ENCODE measurements at places on chromosomes 2 and 18. TPM values are rescaled to one million over a fixed set of nuclear protein-coding genes. Genes with fewer than 3 reads are reported as not detected.

- DNase-seq = no peak
Measured at GRCh38 chr18:50454387-50454988, 79.6 kb downstream of the SKA1 start.

DNA sequence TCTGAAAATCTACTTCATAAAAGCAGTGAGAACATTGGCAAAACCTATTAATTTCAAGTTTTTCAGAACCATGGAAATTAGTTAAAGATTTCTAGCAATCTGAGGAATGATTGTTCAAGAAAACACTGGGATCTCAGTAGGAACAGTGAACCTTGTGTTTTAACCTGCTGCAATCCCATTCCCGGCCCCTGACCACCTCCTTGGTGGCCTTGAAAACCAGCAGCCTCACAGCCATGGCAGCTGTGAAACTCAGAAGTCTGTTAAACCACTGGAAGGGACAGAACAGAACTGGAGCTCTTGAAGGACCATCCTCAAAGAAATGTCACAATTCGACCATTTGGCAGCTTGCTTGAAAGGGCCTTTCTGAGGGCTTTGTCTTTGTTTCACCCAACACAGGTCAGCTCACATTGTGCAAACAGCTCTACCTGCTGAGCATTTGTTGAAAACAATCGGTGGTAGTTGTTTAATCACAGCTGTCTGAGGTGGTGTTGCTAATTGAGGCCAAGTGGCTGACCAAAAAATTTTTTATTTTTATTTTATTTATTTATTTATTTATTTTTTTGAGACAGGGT lies 25.8 kb downstream of the NEDD4L start:
- DNase-seq = no peak

GRCh38 chr2:236956641-236957040 lies 129.0 kb upstream of the COPS8 start:
- DNase-seq = no peak

DNA sequence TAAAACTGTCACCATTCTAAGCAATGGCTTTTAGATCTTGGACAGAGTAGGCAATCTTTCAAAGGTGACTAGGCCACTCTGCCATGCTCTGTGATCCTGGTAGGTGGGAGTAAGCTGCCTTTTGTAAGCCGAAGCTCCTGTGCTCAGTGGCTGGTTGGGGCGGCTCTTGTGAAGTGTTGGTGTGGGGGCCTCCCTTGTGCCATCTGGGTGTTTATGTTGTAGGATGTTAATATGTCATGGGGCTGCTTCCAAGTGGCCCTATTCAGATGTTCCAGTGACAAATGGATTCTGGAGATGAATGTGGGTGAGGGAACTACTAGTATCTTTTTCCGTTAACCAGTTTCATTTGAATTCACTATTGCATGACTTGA lies 116.8 kb upstream of the SPRED2 start:
- no peak for DNase-seq

Gene MC2R
- not detected for total RNA-seq

- no peak for DNase-seq
Measured at GRCh38 chr2:122070241-122070731, 314.8 kb downstream of the TSN start.

DNA sequence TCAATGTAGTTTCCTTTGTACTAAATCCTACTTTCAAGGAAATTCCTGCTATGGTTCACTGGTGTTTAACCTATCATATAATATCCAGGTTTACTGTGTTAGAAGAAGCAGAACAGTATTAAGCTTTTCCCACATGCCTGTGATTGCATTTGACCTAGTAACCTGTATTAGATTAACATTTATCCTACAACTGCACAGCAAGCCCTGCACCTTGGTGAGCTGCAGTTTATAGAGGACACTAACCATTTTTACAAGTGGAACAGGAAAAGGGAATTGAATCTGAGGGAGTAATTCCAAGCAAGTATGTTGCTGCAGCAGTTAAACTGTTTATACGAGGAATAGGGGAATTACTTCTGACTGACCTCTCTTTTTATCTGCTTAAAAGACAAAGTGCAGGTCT lies 328.6 kb downstream of the ETAA1 start:
- DNase-seq = no peak

- no peak for DNase-seq
Measured at GRCh38 chr2:239523147-239523953, 122.5 kb upstream of the HDAC4 start.

Gene TRABD2A
- total RNA-seq = 14.4 TPM

- DNase-seq = no peak
Measured at GRCh38 chr2:241358470-241358869, 2.4 kb downstream of the FARP2 start.

DNA sequence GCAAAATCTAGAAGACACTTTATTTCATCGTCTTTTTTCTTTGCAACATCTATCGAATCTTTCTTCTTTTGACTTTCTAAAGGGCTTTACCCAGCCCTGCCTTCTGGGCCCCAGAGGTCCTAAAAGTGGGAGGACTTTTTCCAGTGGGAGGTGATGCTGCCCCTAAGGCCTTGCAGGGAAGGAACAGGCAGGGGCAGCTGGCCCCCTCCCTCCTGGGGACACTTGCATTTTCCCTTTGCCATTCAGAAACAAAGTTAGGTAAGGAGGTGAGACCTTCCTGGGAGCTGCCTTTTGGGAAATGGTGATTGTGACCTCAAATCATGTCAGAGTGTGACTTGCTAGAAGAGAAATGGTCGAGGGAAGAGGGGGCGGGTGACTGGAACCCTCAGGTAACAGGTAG lies 132.7 kb downstream of the GLI2 start:
- DNase-seq = no peak

DNA sequence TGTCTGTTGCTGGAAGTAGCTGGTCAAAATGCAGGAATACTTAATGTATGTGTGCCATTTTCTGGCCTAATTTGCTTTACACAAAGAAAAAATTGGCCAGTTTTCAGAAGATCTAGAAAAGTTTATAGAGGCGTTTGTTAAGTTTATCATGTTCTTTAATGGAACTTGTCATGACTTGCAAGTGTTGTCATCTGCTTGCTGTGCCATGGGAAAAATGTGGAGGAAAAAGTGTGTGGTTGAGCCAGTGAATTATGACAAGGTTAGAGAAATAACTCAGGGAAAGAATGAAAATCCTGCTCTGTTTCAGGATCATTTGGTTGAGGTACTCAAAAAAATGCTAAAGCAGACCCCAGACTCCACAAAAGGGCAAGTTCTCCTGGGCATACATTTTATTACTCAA lies 301.6 kb upstream of the CDH2 start:
- no peak for DNase-seq

Gene C2orf15
- under 0.01 TPM for total RNA-seq

Gene RNF181
- total RNA-seq = 187 TPM

DNA sequence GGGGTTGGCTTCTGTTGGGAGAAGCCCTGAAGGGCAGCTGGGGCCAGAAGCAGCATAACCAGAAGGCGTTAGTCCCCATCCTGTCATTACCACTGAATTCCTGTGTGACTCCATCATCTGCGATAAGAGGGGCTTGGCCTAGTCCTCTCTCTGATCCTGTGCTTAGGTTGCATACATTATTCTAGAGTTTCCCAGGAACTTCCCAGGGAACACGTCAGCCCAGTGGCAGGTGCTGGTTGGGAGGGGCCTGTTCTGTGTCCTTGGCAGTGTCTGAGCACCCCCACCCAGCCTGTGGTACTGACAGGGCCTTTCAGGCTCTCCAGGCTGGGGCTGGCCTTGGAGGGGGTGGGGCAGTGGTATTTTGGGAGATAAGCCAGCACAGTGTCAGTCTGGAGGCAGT lies 4.5 kb upstream of the TOGARAM2 start:
- DNase-seq = peak; percentile 93

GRCh38 chr2:237485844-237486243 lies 1.2 kb upstream of the MLPH start:
- no peak for DNase-seq

GRCh38 chr2:202261531-202261930 lies 4.0 kb upstream of the NOP58 start:
- DNase-seq = peak; percentile 42

DNA sequence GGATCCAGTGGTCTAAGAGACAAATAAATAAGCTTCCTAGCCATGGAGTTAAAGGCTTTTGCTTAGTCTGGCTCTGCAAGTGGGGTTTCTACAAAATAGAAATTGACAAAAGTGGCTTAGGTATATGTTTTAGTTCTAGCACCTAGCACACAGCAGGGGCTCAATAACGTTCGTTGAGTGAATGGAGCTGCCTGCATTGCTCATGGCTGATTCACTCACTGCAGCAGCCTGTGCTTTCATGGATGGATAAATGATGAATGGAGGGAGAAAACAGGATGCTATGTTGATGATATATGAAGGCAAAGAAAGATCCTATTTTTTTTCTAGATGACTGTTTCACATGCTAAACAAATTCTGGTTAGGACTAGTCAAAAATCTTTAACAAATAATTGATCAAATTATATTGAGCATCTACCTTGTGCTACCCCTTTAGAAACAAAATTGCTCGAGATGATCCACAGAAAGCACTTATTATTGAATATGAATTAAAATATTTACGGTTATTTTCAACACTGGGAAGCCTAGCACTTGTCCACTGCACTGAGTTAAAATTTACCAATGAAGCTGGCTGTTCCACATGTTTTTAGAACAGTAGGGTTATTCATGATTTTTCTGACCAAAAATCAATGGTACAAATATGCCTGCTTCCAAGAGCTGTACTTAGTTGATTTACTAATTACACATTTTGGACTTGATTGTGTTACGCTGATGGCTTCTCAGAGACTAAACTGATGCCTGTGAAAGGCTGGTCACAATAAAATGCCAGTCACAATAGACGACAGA lies 39.6 kb downstream of the HDHD2 start:
- peak; percentile 33 for DNase-seq

DNA sequence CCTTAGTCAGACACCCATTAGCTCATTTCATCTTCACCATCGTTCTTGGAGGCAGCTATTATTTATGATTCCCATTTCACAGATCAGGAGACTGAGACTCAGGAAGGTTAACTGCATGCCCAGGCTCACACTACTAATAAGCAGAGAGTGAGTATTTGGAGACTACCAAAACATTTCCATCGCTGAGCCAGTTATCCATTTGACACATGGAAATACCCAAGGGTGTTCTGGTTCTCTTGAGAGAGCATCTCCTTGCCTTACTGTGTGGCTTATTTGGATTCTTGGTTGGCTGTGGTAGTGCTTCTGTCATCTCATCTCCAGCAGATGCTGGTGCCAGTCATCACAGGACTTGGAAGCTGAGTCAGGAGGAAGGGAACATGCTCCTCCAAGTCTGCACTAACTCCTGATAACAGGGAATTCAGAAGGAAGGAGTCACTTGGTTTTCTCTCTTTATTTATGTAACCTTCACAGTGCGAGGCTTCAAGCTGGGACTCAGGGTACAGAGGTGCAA lies 55.2 kb downstream of the RASGRP3 start:
- DNase-seq = no peak

DNA sequence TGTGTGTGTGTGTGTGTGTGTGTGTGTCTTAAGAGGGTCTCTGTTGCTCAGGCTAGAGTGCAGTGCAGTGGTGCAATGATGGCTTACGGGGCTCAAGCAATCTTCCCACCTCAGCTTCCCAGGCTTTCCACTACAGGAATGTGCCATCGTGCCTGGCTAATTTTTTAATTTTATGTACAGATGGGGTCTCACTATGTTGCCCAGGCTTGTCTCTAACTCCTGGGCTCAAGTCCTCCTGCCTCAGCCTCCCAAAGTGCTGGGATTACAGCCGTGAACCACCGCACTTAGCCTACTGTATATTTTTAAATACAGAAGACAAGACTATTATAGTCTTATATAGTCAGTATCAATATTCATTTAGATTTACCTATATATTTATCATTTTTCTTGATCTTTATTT lies 220.1 kb upstream of the STON1 start:
- no peak for DNase-seq

Gene SP140
- total RNA-seq = 0.33 TPM

DNA sequence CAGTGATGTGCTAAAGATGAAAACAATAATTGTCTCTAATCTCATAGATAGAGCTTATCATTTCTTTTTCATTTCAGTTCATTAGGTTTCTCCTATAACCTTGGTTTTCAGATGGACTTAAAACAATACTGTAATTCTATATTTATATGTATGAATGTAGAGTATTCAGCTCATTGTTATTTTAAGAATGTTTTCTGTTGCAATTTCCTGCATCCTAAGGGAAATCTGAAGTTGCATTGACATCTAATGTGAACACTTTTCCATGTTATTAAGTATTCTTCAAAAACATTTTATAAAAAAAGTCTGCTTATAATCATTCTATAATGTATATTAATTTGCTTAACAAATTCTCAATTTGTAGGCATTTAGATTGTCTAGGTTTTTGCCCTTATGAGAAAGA lies 288.9 kb downstream of the XIRP2 start:
- DNase-seq = peak; percentile 67

Gene CDH2
- 2.0 TPM for total RNA-seq

- peak; percentile 32 for DNase-seq
Measured at GRCh38 chr2:101809698-101810097, 112.2 kb downstream of the MAP4K4 start.

Gene INHBB
- not detected for total RNA-seq

GRCh38 chr2:182482511-182482910 lies 55.7 kb upstream of the PDE1A start:
- DNase-seq = no peak

GRCh38 chr2:25266399-25266798 lies 75.3 kb downstream of the DNMT3A start:
- DNase-seq = no peak

GRCh38 chr2:145106293-145106692 lies 586.4 kb upstream of the ZEB2 start:
- no peak for DNase-seq
